GM19239 (cell line): ENCODE measurements at places on chromosomes 1 and 21.

- no peak for DNase-seq
These were observed 2.2 kb upstream of the HAO2 start for GRCh38 chr1:119366424-119366823.

DNA sequence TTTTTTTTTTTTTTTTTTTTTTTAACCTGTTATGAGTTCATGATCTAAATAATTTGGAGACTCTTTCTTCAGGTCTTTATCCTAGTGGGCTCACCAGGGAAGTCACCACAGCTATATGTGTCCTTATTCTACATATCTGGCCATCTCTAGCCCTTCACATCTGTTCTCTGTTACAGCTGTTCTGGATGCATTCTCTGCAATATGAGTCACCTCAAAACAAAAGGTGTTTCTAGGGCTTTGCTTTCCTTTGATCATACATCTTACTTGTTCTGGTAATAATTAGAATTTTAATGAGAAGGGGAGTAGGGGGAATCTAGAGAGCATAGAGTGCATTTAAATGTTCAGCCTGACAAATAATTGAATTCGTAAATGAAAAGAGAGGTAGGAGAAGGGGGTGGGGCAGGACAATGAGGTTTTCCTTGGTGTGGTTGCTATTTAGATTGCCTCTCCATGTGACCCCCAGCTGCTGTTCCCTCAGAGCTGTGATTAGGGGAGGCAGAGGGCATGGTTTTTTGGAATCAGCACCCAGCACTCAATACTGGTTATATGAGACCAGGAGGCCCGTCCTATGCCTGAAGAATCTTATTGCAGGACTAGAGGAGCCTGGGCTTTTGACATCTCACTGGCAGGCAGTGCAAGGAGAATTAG, 8.0 kb downstream of the SYT6 start:
- no peak for DNase-seq

DNA sequence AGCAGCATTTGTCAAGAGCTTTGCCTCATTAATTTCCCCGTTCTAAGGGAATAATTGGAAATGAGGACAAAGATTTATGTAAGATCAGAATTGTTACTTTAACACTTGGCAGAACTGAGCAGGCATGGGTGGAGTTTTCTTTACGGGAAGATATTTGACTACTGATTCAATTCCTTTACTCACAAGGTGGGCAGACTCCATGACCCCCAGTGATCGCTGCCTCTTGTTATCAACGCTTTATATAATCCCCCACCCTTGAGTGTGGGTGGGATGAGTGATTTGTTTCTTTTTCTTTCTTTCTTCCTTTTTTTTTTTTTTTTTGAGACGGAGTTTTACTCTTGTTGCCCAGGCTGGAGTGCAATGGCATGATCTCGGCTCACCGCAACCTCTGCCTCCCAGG, 65.3 kb upstream of the TENT5B start:
- DNase-seq, result no peak

GRCh38 chr1:235971020-235971419, 93.9 kb downstream of the NID1 start:
- DNase-seq, result no peak

DNA sequence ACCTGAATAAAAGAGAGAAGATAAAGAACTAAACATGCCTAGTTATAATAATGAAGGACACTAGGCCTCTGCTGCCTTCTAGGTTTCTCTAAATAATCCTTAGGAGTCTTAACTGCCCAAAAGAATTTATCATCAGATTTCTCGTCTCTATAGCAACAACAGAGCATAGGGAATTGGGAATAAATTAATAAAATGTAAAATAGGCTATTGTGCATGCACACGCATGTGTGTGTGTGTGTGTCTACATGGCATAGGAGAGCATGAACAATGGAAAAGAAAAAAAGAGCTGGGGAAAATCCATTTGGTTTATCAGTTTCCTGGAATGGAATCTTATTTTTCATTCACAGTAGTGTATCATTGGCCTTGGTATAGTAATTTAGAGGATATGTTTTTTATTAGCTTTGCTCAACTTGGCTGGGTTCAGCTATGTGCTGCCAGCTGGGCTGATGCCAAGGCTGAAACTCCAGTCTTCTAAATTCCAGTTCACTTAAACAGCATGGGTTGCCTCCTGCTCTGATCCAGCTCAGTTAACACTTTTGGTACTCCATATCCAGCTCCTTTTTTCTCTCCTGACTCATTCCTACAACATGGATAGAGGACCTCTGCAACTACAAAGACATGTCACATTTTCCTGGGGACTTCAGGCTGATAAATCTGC, 80.6 kb upstream of the SLFNL1 start:
- no peak for DNase-seq

- DNase-seq, result no peak
These were observed 293.1 kb downstream of the USP25 start for GRCh38 chr21:16022921-16023320.

DNA sequence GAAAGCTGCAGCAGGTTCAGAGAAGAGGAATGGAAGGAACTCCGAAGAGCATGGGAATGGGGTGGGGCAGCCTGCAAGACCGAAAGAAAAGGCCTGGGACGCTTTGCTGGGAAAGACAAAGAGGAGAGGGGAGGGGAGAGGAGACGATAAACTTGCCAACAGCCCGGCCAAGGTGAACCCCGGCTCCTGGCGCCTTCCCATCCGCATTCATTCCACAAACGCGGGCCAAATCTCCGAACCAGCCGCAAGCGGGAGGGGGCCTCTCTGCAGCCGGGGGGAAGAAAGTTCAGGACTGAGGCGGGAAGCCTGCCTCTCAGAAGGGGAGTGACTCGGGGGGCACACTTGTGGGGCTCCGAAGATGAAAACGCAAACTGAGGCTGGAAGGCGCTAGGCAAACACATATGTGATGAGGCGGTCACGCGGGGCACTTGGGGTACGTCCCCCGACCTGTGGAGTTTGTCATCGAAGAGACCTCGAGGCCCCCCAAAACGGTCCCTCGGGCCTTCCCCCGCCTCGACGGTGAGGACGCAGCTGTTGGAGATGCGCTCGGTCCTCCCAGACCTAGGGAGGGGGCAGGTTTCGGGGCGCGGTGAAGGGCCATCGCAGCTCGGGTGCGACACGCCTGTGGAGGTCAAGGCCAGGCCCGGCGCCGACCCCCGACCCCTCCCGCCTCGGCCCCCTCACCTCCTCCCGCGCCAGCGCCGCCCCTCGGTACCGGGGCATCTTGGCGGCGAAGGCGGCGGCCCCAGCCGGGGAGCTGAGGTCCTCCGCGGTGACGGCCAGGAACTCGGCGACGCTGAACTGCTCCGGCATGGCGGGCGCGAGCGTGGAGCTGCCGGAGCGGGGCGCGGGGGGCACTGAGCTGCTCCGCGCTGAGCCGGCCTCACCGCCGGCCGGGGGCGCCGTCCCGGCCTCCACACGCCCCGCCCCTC, at the start of gene ASAP3:
ASAP3 (minus strand) TSS at position 859 of the 932 bp plus-strand sequence; CDS start at position 813, 46 bp downstream.
- DNase-seq, result no peak
